ENCODE measurements at places on chromosomes 2 and 18.

DNA sequence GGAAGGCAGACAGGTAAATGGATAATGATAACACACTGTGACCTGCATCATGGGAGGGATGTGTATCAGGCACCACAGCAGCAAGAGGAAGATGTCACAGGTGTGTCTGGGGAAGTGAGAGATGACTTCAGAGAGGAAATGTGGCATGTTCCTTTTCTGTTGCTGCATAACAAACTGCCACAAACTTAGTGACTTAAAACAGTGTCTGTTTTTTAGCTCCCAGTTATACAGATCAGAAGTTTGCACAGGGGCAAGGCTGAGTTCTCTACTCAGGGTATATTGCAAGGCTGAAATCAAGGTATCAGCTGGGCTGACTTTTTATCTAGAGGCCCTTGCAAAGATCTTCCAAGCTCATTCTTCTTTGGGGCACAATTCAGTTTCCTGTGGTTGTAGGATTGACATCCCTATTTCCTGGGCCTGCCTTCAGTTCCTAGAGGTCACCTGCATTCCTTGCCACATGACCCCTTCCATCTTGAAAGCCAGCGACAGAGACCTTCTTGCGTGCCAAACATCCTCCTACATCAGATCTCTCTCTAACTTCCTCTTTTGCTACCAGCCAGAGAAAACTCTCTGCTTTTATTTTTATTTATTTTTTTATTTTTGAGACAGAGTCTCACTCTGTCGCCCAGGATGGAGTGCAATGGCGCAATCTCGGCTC lies 2.1 kb upstream of the MAP3K2 start:
- DNase-seq, result no peak

DNA sequence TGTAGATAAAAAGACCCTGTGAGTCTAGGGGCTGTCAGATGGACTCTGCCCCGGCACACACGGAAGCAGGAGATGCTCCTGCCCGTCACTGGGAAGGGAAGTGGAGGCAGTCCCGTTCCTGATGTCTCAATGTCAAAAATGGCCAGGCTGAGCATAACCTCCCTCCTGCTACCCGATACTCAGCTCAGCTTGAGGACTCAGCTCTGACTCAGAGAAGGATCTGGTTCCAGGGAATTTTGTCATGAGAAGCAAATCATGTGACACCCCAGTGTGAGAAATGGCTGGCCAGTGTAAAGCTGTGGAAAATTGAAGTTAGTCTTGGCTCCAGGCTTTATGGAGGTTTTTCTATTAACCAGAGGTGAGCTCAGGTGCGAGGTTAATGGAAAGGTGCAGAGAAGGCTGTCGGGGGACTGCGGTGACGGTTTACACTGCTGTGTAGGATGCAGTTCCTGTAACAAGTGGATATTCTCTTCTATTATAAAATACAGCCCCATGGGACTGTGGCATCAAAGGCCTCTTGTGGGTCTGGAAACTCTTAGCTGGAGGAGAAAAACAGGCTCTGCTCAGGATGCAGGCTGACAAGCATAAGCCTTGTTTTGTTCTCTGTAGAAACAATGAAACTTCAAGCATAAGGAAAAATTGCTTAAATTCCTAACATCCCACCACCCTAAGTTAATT lies 24.7 kb upstream of the AGAP1 start:
- DNase-seq, result peak; percentile 79

DNA sequence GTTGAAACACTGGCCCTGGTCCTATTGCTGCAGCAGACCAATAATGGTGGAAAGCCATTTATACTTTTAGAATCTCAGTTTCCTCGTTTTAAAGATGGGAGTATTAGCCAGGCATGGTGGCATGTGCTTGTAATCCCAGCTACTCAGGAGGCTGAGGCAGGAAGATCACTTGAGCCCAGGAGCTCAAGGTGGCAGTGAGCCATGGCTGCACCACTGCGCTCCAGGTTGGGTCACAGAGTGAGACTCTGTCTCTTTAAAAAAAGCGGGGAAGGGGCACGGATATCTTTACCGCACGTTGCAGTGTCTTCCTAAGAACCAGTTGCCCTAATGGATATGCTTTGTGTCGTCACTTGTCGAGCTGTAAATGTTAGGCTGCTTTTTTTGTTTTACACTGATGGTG lies 8.3 kb downstream of the MTCL1 start:
- no peak for DNase-seq

GRCh38 chr2:24832073-24832461 lies 38.8 kb downstream of the CENPO start:
- DNase-seq, result no peak

- DNase-seq, result no peak
These were observed 3.9 kb upstream of the DCTN1 start for GRCh38 chr2:74384051-74384450.

DNA sequence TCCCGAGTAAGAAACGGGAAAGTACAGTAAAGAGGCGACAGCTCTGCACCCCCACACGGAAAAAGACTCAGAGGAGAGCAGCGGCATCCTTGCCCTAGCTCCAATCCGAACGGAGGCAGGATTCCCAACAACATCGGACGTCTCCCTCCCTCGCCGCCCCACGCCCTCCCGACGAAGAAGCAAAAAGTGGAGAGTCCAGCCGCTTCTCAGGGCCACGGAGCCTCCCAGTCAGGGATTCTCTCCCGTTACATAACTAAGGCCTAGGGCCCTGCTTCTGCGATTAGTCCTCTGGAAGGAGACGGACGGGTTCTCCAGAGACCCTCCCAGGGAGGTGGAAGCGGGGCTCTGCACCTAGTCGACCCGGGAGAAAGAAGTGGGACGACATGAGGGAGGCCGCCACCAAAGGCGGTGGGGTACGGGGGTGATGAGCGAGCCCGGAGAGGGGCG lies 587 bp downstream of the SUMO1 start:
- no peak for DNase-seq

DNA sequence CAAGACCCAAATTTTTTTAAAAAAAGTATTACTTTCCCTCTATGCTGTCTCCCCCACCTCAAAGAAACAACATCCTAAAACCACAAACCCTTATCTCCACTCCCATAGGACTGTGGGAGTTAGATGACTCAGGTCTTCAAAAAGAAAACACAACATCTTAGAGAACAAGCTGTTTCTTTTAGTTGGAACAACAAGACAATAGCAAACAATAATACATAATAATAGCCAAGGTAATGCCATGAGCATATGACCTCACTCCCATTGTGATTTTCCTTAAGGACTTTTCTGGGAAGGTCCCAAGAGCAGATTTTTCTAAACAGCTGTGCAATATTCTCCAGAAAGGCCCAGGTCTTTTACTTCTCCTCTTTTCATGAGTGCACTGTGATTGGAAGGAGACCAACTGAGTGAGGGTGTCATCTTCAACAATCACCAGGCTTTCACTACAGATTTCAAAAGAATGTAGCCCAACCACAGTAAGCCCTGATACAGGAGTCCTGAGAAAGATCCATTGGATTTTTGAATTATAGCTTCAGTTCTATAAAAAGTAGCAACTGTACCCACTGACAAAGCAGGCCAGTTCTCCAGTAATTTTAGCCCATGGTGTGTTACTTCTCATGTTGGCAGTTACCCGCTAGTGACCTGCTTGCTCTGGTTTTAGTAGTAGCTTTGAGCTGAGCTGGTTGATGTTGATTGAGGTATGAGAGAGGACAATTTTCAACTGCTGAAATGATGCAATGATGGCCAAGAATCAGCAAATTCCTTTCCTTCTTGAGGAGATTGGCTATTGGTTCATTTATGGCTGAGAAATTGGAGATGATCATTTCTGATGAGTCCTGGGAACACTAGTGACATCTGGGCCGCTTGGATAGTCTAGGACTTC lies 144.5 kb upstream of the TCF4 start:
- no peak for DNase-seq

GRCh38 chr2:202510911-202511310 lies 123.9 kb upstream of the FAM117B start:
- DNase-seq, result no peak

DNA sequence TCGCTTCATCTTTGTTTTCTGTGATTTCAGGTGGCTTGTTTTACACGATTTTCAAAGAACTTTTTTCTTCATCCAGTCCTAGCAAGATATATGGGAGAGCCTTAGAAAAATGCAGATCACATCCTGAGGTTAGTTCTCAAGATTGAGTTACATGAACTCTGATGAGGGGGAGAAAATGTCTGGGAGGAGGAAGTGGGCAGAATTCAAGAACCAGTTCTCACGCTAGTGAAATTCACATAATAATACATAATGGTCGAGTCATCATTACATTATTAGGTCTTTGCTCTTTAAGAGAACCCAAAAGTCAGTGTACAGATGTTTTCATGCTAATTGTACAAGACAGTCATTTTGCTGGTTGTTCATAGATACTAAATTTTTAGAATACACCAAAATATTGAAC lies 7.0 kb downstream of the TIMM21 start:
- DNase-seq, result no peak

DNA sequence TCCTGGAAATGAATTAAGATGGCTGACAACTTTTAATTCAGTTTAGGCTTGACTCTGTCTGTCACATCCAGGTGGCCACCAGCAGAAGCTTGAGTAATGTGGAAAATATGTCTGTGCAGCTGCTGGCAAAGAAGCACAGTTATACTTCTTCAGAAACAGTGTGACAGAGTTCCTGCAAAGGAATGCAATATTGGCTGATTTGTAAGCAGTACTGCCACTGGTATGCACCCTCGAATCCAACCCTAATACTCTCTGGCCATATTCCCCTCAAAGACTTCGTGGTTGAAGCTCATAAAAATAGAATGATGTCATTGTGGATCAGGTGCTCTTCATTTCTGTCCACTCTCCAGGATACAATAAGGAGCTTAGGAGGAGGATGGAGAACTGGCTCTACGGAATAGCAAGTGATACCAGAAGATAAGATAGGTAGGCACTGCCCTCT lies 86.2 kb downstream of the METTL8 start:
- DNase-seq, result peak; percentile 87

- DNase-seq, result no peak
These were observed 75.2 kb upstream of the TSPYL6 start for GRCh38 chr2:54330926-54331835.

GRCh38 chr2:71897836-71898235 lies 249.8 kb downstream of the CYP26B1 start:
- no peak for DNase-seq

DNA sequence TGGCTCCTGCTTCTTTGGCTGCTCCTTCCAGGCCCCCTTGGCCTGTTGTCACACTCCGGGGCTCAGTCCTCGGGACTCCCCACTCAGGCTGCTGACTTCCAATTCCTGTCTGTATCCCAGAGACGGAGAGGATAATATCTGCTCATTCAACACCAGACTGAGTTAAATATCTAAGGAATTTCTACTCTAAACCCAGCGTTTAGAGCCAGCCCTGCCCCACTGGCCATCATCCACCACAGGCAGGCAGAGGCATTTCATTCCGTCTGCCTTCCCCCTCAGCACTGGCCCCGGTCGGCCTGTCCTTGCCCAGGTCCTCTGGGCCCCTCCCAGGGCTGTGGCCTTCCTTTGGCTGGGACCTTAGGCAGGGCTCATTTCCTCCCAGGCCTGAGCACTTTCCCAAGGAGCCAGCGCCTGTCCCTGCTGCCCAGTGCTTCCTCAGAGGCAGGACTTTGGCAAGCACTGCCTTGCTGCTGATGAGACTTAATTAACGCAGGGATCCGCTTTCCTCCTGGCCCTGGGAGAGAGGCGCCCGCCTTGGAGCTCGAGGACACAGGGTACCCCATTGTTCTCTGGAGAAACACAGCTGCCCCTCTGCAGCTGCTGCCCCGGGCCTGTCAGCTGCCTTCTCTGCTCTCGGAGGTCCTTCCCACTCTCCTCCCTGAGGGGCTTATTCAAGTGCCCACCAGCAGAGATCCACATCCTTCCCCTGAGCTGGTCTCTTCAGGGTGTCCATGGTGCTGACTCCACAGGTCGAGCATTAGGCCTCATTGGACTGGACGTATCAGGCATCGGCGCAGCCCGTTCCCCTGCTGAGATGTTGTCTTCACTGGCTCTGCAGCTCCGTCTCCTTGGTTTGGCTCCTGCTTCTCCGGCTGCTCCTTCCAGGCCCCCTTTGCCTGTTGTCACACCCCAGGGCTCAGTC lies 42.8 kb downstream of the ATOH8 start:
- no peak for DNase-seq

- no peak for DNase-seq
These were observed 815 bp downstream of the GMCL1 start for GRCh38 chr2:69830045-69830905.

DNA sequence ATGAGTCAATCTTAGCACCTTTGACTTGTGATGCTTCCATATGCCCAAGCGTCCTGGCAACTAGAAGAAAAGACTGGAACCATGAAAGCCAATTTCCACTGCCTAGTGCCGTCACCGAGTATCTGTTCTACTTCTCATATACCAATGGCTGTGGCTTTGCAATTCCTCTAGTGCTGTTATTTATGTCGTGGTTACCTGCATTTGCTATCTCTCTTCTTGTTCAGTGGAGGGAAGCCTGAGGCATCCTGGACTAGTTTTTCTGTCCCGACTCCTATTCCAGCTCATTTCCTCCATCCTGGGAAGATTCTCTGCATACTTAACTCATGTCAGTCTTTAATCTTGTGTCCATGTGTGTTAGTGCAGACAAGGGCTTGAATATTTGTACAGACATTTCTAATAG lies 117.9 kb downstream of the FEZ2 start:
- DNase-seq, result no peak

- no peak for DNase-seq
These were observed 10.2 kb upstream of the CNDP1 start for GRCh38 chr18:74524097-74524496.
